ENCODE measurements at places on chromosomes 3 and 15.

DNA sequence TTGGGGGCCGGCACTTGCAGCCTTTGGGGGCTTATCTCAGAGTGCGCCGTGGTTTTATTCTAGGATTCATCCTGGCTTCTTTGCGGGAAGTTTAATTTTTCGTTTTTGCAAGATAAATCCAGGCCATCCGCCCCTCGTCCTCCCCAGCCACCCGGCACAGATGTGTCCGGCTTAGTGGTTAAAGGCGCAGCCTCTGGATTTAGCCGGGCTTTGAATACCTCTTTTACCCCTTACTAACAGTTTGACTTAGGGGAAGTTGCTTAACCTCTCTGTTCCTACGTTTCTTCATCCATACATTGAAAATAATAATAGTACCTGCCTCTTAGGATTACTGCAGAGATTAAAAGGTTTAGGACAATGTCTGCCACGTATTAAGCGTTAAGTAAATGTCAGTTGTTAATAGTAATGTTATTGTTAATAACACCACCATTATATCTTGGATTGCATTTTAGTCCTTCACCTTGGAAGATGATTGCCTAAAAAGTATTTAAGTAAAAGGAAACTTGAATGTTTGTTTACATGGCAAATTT, 714 bp downstream of the ECT2 start:
- DNase-seq: no peak

GRCh38 chr3:52061121-52061910, 4.9 kb upstream of the DUSP7 start:
- DNase-seq: no peak

GRCh38 chr3:71724584-71725270, 475 bp downstream of the EIF4E3 start:
- peak; percentile 23 for DNase-seq

DNA sequence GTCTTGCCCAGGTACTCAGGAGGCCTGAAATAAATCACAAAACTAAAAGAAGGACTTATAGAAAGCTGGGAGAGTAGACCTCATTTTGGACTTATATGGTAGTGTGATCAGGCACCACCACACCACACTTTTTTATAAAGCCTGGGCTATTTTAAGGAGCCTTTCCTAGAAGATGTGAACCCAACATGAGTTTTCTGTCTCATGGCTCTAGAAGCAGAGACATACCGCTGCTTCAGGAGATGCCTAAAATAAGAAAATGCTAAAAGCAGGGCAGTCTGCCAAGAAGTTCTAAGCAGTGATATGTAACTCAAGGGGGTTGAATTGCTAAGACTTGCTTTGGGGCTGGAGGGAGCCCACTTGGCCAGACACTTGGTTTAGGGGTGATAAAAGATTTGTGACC, 49.6 kb downstream of the SUMF1 start:
- no peak for DNase-seq
